Activated T-helper 1 cell treated with anti-CD3 and anti-CD28 coated beads, Interleukin-12 subunit alpha, Interleukin-12 subunit beta, Interleukin-2, Interleukin-4 antibody, amounts not matched to agents 30 ng/mL and 10 ng/mL and 1 ng/mL, durations not matched to agents 14 hours and 24 hours and 36 hours (primary cell): ENCODE measurements at places on chromosomes 13 and 19. TPM values are rescaled to one million over a fixed set of nuclear protein-coding genes. Genes with fewer than 3 reads are reported as not detected.

SEMA6B gene
- not detected in 2 replicates for total RNA-seq

FCER2 gene
- total RNA-seq = not detected in 2 replicates

ZNF714 gene
- 18.5 and 19.5 TPM in 2 replicates for total RNA-seq

SERPINE3 gene
- not detected in 2 replicates for total RNA-seq

SYT3 gene
- not detected in 2 replicates for total RNA-seq

GPALPP1 gene
- 29.8 and 33.5 TPM in 2 replicates for total RNA-seq

FGF22 gene
- not detected in 2 replicates for total RNA-seq

UHRF1 gene
- 142 and 143 TPM in 2 replicates for total RNA-seq

HMG20B gene
- 56.4 and 63.0 TPM in 2 replicates for total RNA-seq

CD70 gene
- 55.4 and 61.6 TPM in 2 replicates for total RNA-seq

SMIM44 gene
- not detected in 2 replicates for total RNA-seq

UNC13A gene
- total RNA-seq = 0.02 TPM in 1 of 2 replicates, not detected in the other

MARK4 gene
- 27.1 and 27.2 TPM in 2 replicates for total RNA-seq

SHC2 gene
- not detected in 2 replicates for total RNA-seq

- H3K27ac ChIP-seq = peak overlapping the region; percentile 95
- no peaks in the 10 kb centered on the region for H3K27me3 ChIP-seq
- no peak for DNase-seq
- H3K36me3 ChIP-seq = no peaks in the 10 kb centered on the region
- peaks cover 56% of the 10 kb centered on the region for H3K4me1 ChIP-seq
Measured at GRCh38 chr13:30394751-30395191, 27.5 kb upstream of the UBE2L5 start.

DNA sequence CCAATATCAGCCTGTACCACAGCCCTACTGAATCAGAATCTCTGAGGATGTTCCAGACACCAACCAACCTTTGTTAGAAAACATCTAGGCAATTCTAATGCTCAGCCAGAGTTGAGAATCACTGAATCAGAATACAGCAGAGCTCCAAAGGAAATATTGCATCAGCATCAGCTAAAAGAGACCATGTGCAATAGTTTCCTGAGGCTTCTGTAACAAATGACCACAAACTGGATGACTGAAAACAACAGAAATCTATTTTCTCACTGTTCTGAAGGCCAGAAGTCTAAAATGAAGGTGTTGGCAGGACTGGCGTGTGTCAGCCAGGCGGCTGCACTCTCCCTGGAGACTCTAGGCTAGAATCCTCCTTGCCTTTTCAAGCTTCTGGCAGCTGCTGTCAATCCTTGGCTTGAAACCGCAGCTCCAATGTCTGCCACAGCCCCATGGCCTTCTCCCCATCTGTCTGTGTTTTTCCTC, 1.2 kb upstream of the DCT start:
- H3K27ac ChIP-seq = no peak overlapping the region
- H3K36me3 ChIP-seq = no peaks in the 10 kb centered on the region
- peaks cover 2% of the 10 kb centered on the region for H3K27me3 ChIP-seq
- H3K4me1 ChIP-seq = no peaks in the 10 kb centered on the region

GRCh38 chr13:111153977-111154332, 38.8 kb downstream of the ARHGEF7 start:
- H3K4me1 ChIP-seq = peaks cover 28% of the 10 kb centered on the region
- H3K36me3 ChIP-seq = peaks cover 6% of the 10 kb centered on the region
- peak overlapping the region; percentile 87 for H3K4me3 ChIP-seq

- no peak for DNase-seq
- H3K36me3 ChIP-seq = peaks cover 7% of the 10 kb centered on the region
- peaks cover 6% of the 10 kb centered on the region for H3K27me3 ChIP-seq
- H3K4me3 ChIP-seq = no peak overlapping the region
- H3K4me1 ChIP-seq = peaks cover 46% of the 10 kb centered on the region
Measured at GRCh38 chr13:48831248-48831647, 144.5 kb upstream of the FNDC3A start.

GRCh38 chr13:111295886-111296285, 24.6 kb upstream of the TEX29 start:
- no peak for DNase-seq
- H3K4me3 ChIP-seq = no peak overlapping the region
- H3K27me3 ChIP-seq = no peaks in the 10 kb centered on the region
- peaks cover 11% of the 10 kb centered on the region for H3K36me3 ChIP-seq
- no peak overlapping the region for H3K27ac ChIP-seq

DNA sequence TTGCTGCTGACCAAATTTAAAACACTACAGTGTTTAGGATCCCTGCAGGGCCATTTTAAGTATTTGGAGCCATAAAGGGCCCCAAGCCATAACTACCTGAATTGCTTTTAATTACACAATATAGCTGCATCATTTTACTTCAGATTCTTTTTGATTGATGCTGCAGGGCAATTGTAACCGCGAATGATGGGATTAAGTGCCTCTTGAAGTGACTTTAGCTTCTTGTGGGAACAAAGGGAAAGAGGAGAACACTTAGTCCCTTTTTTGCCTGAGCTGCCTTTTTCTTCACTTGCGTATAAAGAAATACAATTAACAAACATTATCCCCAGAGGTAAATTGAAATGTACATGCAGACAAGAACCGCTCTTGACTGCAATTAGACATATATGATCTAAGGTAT, 228.5 kb downstream of the ZIC5 start:
- no peak overlapping the region for H3K4me3 ChIP-seq
- peaks cover 13% of the 10 kb centered on the region for H3K27me3 ChIP-seq
- no peaks in the 10 kb centered on the region for H3K36me3 ChIP-seq
- H3K4me1 ChIP-seq = no peaks in the 10 kb centered on the region
- no peak for DNase-seq
- no peak overlapping the region for H3K27ac ChIP-seq

DNA sequence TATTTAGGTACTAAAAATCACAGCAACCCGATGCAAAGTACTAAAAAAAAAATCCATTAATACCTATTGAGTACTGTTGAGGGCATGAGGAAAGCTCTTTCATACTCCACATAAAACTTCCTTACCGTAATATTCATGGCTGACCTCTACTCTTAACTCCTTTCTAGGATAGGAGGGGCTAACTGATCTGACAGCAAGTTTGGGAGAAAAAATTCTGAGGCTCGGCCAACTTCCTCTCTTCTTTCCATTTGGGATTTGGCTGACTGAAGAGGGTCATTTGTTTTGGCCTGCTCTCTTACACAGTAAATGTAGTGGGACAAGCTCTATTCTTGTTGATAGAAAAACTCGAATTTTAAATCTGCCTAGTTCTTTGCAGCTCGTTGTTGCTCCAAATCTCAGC, 9.4 kb upstream of the USPL1 start:
- H3K4me3 ChIP-seq = no peak overlapping the region
- H3K4me1 ChIP-seq = peaks cover 14% of the 10 kb centered on the region
- H3K27ac ChIP-seq = no peak overlapping the region
- peaks cover 3% of the 10 kb centered on the region for H3K27me3 ChIP-seq

GRCh38 chr19:37594982-37595382, 306 bp downstream of the ZNF540 start:
- peak overlapping the region; percentile 91 for H3K27ac ChIP-seq
- peaks cover 24% of the 10 kb centered on the region for H3K4me1 ChIP-seq
- H3K27me3 ChIP-seq = no peaks in the 10 kb centered on the region

DNA sequence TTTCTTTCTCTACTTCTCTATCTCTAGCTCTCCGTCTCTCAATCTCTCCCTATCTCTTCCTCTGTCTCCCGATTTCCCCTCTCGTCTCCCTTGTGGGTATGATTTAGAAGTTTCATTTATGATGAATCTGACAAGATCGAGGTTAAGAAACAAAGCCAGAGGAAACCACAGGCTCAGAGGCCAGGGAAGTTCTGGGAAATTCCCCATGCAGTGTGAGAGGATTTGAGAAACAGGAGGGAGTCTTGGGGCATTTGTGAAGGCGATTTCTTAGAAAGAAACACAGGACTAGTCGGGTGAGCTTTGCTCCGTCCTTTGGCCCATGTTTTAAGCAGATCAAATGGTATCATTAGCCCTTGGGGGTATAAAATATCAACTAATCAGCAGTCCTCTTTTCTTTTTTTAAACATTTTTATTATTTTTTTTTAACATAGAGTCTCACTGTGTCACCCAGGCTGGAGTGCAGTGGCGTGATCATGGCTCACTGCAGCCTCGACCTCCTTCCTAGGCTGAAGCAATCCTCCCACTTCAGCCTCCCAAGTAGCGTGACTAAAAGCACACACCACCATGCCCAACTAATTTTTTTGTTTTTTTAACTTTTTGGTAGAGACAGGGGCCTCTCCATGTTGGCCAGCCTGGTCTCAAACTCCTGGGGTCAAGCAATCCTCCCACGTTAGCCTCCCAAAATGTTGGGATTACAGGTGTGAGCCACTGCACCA, 25.8 kb downstream of the TNFSF9 start:
- no peaks in the 10 kb centered on the region for H3K4me1 ChIP-seq
- DNase-seq = no peak
- no peak overlapping the region for H3K27ac ChIP-seq
- H3K27me3 ChIP-seq = peaks cover 7% of the 10 kb centered on the region

GRCh38 chr19:38657633-38658222, 10.3 kb downstream of the ACTN4 start:
- H3K4me3 ChIP-seq = peak overlapping the region; percentile 62
- H3K4me1 ChIP-seq = peaks cover 68% of the 10 kb centered on the region
- H3K27ac ChIP-seq = peak overlapping the region; percentile 91

DNA sequence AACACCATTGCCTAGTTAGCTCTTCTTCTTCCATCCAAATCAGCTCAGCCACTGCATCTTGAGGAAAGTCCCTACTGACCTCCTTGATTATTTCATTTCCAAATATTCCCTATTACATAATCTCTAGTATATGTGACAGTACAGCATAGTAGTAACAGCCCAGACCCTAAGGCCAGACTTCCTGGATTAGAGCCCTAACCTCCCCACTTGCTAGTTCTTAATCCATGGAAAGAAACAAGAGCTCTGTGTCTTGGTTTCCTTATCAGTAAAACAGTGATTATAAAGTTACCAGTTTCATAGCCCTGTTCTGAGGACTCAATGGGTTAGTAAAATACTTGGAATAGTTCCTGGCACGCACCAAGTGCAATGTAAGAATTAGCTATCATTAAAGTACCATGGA, 153.0 kb downstream of the RAP2A start:
- H3K36me3 ChIP-seq = no peaks in the 10 kb centered on the region
- peaks cover 4% of the 10 kb centered on the region for H3K4me1 ChIP-seq
- H3K27ac ChIP-seq = no peak overlapping the region
- DNase-seq = no peak
- H3K4me3 ChIP-seq = no peak overlapping the region

- H3K27me3 ChIP-seq = no peaks in the 10 kb centered on the region
- no peaks in the 10 kb centered on the region for H3K36me3 ChIP-seq
- H3K4me1 ChIP-seq = no peaks in the 10 kb centered on the region
- no peak for DNase-seq
Measured at GRCh38 chr13:104949840-104950740, 1585.4 kb downstream of the EFNB2 start.

- no peak overlapping the region for H3K4me3 ChIP-seq
- no peak overlapping the region for H3K27ac ChIP-seq
- H3K4me1 ChIP-seq = no peaks in the 10 kb centered on the region
- H3K36me3 ChIP-seq = no peaks in the 10 kb centered on the region
Measured at GRCh38 chr13:91767651-91768050, 369.2 kb downstream of the GPC5 start.

- H3K27ac ChIP-seq = no peak overlapping the region
- no peak overlapping the region for H3K4me3 ChIP-seq
- peaks cover 28% of the 10 kb centered on the region for H3K27me3 ChIP-seq
- no peaks in the 10 kb centered on the region for H3K4me1 ChIP-seq
- DNase-seq = no peak
Measured at GRCh38 chr13:36130552-36131221, 495 bp downstream of the DCLK1 start.

- no peak overlapping the region for H3K4me3 ChIP-seq
- H3K27me3 ChIP-seq = no peaks in the 10 kb centered on the region
- H3K27ac ChIP-seq = no peak overlapping the region
- DNase-seq = no peak
Measured at GRCh38 chr13:62556978-62557377, 1141.3 kb upstream of the PCDH20 start.

DNA sequence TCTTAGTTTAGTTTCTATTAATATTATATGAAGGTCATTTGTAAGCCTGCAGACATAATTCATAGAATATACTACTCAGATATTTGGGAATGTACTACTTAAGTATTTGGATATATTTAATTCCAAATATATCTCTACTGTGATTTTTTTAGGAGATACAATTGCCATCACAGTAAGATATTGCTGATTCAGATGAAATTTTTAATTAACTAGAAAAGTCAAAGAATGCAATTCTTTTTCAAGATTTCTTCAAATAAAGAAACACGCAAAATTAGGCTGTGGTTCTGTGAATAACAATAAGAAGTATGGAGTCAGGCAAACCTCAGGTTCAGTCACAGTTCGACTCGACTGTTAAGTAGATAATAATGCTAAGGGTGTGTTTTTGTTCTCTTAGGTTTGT, 550.4 kb upstream of the GPC6 start:
- no peaks in the 10 kb centered on the region for H3K36me3 ChIP-seq
- H3K4me1 ChIP-seq = no peaks in the 10 kb centered on the region
- no peak overlapping the region for H3K27ac ChIP-seq
- peaks cover 1% of the 10 kb centered on the region for H3K27me3 ChIP-seq
- H3K4me3 ChIP-seq = no peak overlapping the region
- no peak for DNase-seq

DNA sequence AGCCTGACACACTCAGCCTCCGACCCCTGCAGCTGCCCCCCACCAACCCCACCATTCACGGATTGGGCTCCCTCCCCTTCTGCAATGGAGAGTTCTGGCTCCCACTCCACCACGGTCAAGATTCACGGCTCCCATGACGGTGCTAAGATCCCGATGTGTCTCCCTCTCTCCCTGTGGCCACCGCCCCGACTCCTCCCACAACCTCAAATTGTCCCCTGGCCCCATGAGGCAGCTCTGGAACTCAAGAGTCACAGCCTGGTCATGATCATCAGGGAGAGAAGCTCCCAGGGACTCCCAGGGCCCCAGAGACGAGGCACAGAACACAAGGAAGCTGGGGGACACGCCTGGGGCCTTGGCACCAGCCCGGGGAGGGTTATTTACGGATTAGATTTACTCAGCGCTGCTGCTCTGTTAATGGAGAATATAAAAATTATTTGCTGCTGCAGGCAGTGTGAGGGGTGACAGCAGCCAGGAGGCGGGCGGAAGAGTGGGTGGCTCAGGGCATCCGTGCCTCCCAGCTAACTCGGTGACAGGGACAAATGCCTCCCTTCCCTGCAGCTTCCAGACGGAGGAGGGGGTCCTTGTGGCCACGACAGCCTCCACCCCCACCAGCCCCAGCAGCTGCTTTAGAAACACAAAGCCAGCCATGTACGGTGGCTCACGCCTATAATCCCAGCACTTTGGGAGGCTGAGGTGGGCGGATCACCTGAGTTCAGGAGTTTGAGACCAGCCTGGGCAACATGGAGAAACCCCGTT, 184.2 kb downstream of the PTPRS start:
- H3K27me3 ChIP-seq = no peaks in the 10 kb centered on the region
- no peaks in the 10 kb centered on the region for H3K36me3 ChIP-seq
- no peaks in the 10 kb centered on the region for H3K4me1 ChIP-seq
- no peak overlapping the region for H3K4me3 ChIP-seq
- H3K27ac ChIP-seq = no peak overlapping the region

GRCh38 chr13:83221813-83222241, 660.4 kb downstream of the SLITRK1 start:
- no peak for DNase-seq
- no peaks in the 10 kb centered on the region for H3K4me1 ChIP-seq
- H3K36me3 ChIP-seq = no peaks in the 10 kb centered on the region
- H3K27me3 ChIP-seq = no peaks in the 10 kb centered on the region
- no peak overlapping the region for H3K4me3 ChIP-seq

GRCh38 chr19:54415208-54415900, at the start of gene TTYH1:
Gene TTYH1 (plus strand): TSS chr19:54415464. CDS start chr19:54415553, 89 bp downstream.
- peaks cover 7% of the 10 kb centered on the region for H3K36me3 ChIP-seq
- H3K27ac ChIP-seq = no peak within 1 kb of the TSS
- H3K27me3 ChIP-seq = peaks cover 30% of the 10 kb centered on the region
- no peak within 1 kb of the TSS for H3K4me3 ChIP-seq
- H3K4me1 ChIP-seq = peaks cover 16% of the 10 kb centered on the region
